ENCODE measurements at places on chromosomes 6 and 20.
A peak's percentile ranks its signal among the peaks of the same experiment; 100 is the strongest.

DNA sequence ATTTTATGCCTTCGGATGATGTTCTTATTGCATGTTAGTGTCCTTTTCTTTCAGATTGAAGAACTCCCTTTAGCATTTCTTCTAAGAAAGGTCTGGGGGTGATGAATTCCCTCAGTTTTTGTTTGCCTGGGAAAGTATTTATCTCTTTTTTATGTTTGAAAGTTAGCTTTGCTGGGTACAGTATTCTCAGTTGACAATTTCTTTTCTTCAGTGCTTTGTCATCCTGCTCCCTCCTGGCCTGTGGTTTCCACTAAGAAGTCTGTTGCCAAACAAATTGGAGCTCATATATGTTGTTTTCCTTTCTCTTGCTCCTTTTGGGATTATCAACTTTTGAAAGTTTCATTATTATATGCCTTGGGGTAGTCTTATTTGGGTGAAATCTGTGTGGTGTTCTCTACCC lies 11.5 kb downstream of the GRM1 start:
- DNase-seq: no peak

GRCh38 chr6:100116411-100117194 lies 122.6 kb upstream of the MCHR2 start:
- peak; percentile 31 for DNase-seq

DNA sequence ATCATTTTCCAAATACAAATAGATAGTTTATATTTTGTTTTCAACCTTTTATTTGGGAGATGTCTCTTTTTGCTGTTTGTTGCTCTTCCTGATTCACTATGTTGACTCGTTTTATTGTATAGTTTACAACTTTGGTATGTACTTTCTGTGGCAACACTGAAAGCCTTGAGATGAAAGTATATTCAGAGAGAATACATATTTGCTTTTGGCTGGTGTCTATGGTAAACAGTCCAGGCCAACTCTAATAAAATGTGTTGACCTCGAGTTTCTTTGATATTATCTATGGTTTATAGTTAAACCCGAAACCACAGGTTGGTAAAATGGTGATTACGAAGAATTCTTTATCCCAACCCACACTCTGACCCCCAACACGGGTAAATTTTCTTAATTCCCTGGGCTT lies 919.6 kb upstream of the MAP3K7 start:
- no peak for DNase-seq

- no peak for DNase-seq
These were observed 86.6 kb downstream of the ECT2L start for GRCh38 chr6:138882369-138883017.

- no peak for DNase-seq
These were observed 105.5 kb downstream of the MRPL14 start for GRCh38 chr6:44021589-44022295.

DNA sequence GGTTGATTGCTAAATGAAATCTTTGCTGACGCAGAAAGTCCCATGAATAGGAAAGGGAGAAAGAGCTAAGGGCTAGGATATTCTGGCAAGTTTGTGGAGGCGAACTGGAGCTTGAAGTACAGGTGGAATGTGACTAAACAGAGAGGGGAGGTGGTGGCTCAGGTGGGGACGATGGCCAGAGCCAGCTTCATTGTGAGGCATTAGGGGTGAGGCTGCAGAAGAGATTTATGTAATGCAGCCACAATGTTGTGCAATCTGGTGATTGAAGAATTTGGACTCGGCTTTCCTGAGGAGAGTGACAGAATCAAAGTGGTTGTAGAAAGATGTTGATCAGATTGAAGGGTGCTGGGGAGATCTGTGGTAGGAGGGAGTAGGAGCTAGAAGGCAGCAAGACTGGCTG lies 42.9 kb upstream of the SPACA1 start:
- no peak for DNase-seq

DNA sequence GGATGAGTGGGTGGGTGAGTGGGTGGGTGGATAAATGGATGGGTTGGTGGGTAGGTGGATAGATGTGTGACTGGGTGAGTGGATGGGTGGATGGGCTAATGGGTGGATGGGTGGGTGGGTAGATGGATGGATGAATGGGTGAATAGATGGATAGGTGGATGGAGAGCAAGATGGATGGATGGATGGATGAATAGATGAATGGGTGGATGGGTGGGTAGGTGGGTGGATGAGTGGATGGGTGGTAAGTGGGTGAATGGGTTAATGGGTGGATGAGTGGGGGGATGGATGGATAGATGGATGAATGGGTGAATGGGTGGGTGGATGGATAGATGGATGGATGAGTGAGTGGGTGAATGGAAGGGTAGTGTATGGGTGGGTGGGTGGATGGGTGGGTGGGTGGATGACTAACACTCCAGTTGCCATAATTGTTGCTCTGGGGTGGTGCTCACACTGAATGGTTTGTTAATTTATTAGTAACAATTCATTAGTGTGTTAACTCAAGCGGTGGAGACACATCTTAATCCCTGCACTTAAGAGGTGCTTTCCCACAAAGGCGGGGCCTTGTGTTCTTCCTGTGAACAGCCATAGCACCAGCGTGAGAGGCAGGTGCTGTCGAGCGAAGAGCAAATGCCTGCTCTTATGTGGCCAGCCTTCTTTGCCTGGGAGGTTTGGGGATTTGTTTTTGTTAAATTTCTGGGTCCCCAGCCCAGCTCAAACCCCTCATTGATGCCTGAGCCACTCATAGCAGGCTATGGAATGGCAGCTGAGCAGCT lies 4.9 kb upstream of the APCDD1L start:
- DNase-seq: no peak

DNA sequence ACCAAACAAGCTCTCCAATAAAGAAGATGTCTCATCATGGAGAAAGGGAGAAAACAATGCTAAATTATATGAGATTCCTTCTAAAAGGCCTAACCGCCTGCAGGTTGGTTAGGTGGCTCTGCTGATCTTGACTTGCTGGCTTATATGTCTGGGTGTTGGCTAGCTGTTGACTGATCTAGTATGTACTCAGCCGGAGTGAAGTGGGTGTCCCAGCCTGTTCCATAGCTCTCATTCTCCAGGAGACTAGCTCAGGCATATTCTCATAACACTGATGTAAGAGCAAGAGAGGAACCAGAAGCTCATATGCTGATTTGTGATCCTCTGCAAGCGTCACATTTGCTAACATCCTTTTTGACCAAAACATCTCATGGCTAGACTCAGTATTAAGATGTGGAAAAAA lies 473.0 kb downstream of the BMP2 start:
- DNase-seq: no peak

DNA sequence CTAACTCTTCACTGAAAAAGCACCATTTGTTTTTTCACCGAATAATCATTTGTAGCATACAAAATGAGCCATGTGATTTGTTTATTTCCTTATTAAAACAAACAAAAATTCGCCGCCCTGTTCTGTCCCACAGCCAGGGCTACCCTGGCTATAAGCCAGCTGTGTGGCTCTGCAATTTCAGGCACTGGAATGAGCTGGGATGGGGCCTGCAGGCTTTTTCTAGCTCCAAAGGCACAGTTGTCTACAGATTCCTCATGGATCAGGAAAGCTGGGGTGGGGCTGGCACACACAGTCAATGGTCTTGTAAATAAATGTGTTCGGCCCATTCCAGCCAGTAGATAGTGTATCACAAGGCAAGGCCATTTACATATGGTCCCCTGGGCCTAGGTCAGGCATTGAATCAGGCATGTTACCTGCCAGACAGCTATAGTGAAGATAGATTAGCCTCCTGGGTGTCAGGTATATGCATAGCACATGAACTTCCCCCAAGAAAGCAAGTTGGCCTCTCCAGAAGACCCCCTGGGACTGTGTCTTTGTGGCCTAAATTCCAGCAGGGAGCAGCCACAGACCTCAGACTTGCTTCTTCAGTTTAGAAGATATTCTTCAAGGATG lies 608.9 kb downstream of the MAFB start:
- no peak for DNase-seq

DNA sequence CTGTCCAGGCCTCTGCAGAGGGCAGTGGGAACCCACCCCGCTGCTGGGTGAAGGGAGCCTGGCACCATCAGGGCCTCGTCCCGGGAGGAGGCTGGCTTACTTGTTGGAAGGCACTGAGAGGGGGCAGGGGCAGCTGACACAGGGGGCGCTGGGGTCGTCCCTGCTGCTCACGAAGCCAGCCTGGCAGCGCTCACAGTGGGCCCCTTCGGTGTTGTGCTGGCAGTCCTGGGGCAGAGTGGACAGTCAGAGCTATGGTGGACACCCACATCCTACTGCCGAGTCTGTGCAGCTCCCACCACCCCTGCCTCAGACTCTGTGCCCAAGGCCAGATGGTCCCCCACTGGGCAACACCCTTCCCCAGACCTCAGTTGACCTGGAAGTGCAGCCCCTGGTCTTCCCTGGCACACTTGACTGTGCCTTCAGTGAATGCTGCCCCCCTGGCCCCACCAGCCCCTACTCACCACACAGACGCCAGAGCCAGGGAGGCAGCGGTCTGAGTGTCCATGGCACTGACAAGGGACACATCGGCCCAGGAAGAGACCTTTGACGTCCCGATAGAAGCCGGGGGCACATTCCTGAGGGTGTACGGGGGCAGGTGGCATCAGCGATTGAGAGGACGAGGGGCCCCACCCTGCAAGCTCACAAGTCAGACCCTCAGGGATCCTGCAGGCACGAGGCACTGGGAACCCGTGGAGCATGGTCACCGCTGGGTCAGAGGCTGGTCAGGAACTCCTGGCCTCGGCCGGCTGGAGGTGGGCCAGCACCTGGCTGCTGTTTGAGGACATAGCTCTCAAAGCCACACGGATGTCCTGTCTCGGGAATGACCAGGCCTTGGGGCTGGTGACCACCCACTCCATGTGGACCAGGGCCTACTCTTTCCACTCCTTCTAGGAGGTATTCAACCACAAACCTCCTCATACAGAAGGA lies 21.4 kb downstream of the ADRM1 start:
- DNase-seq: no peak

DNA sequence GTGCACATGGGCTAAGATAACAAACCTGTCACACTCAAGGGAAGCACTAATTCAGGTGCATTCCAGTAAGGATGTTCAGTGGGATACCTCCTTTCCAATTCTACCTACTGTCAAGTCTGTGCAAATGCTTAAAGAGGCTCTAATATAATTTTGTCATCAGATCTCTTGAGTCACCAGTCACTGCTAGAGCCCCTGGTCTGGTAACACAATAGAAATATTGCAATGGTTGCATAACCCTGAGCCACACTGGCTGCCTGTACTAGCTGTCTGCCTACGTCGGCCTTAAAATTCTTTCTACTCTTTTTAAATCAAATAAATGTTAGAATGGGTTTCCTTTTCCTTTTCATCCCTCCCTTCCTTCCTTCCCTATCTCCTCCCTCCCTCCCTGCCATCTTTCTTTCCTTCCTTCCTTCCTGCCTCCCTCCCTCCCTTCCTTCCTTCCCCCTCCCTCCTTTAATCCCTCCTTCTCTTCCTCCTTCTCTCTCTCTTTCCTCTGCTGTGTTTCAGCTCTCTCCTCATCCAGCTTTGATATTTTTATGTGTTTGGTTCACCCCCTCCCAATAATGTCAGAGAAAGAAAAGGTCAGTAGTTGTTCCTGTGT lies 28.1 kb upstream of the OLIG3 start:
- DNase-seq: no peak

DNA sequence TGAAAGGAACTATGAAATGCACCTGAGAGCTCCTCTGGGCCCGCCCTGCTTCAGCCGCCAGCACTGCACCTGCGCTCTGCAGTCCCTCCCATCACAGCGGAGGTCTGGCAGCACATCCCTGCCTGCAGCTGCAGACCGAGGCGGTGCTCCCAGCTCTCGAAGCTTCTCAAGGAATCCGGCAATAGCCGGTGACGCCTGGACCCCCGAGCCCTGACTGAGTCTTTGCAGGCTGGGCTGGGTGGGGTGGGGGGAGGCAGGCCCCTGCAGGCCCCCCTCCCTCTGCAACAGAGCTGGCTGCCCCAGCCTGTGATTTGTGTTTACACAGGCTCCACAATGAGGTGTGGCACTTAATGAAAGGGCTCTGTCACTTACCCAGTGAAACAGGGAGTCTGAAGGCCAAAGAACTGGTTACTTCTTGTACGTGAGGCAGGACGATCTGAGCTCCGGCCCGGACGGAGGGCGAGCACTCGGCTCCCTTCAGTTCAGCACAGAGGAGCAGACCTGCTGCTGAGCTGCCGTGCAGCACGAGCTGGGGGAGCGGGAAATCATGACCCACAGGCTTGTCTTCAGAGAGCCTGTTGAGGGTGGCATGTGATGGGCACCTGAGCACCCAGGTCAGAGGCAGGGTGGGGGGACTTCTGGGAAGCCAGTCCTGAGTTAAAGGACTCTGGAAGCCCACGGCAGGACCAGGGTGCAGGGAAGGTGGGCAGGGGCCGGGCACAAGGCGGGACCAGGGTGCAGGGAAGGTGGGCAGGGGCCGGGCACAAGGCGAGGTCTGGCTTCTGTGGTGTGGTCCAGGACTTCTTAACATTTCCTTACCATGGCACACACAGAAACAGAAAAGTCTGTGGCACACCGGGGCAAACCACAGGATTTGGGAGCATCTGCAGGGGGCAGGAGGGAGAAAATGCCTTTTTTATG lies 192.3 kb upstream of the THBS2 start:
- no peak for DNase-seq

DNA sequence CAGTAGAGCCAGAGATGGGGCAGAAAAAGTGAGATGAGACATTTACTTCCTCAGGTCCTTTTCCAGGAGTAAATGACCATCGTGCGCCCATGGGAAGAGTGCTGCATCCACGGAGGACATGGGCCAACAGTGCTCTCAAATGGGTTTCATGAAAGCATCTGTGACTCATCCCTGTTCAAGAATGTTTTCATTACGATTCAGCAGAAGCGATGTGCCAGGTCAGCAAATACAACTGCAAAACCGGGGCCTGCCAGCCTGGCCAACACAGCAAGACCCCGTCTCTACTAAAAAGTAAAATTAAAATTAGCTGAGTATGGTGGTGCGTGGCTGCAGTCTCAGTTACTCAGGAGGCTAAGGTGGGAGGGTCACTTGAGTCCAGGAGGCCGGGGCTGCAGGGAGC lies 125.1 kb downstream of the LY86 start:
- DNase-seq: no peak

DNA sequence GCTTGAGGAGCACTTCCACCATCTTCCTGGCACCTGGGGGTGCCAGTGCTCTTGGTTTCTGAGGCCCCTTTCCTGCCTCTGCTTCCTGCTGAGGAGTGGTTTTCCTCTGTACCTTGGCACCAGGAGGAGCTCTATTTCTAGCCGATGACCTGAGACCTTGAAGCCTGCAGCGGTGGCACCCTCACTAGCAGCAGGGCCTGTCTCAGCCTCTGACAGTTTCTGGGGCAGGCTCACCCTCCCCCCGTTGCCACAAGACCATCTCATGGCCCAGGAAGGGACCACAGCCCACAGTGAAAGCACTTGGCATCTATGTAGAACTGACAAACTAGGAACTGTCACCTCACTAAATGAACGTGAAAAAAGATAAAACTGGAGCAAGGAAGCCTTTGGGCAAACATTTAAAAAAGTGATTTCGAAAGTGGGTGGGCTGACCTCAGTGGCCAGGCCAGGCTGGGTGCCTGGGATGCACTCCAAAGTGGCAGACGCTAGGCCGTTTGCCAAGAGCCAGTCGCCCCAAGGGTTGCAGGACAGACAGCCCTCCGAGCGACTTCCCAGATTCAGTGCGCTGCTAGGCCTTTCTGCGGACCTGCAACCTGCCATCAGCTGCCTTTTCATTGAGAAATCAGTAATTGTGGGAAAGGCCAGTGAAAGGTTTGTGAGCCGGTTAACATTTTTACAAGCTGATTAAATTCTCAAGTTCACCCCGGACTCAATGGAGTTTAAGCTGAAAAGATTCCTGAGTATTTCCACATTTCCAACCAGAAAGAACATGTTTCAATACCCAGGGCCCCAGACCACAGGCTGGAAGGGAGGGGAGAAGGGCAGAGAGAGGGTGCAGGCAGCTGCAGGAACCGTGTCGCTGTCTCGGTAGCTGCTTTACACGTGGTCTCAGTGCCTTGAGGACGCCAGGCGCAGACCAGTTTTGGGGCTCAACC lies 303.7 kb downstream of the ESR1 start:
- no peak for DNase-seq
